Lung (tissue), 17 donors: ENCODE measurements at places on chromosomes 1 and 21. TPM values are rescaled to one million over a fixed set of nuclear protein-coding genes. Genes with fewer than 3 reads are reported as not detected.

SHISAL2A gene
- 0.79 TPM for polyA plus RNA-seq

DNA sequence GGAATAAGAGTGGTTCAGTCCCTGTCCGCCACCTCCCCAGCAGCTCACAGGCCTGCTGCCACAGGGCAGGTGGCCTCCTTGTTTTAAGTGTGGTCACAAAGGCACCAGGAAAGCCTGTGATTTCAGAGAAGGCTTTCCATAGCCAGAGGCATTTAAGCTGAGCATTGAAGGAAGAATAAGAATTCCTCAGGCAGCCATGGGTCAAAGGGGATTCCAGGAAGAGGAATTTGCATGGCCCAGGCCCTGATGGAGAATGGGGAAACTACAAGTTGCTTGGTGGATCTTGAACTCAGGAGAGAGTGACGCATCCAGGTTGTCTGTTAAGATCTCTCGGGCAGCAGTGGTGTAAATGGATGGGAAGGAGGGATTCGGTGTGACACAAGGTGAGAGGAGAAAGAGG, 66.7 kb downstream of the KLHDC7A start:
- H3K27me3 ChIP-seq, result peaks cover 2% of the 10 kb centered on the region
- H3K36me3 ChIP-seq, result no peaks in the 10 kb centered on the region
- no peaks in the 10 kb centered on the region for H3K4me1 ChIP-seq
- no peak overlapping the region for H3K4me3 ChIP-seq
- no peak for DNase-seq

DNA sequence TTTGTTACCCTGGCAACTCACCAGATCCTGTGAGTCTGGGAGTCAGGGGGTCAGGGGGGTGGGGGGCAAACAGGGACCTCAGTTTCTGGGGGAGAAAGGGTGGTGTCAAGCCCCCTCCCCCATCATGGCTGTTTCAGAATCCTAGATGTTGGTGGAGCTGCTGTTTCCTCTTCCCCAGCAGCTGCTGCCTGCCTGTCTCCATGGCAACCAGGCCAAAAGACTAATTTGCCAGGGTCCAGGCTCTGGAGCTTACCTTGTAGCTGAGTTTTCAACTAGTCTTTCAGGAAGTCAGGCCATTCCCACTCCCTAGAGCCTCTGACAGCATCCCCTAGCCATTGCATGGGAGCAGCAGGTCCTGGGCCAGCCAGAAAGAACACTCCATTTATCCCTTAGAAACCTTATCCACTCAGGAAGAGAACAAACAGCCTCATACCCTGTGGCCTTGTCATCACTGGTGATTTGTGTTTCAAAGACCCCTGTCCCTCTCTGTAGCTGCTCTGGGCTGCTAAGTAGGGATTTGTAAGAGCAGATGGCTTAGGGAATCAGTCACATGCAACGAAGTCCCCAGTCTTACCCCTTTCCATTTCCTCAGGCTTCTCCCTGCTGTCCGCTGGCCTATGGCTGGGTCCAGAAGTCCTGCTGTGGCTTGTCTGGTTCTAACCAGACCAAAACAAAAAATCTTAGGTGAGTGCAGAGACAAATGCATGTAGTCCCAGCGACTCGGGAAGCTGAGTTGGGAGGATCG, 21.5 kb upstream of the STMN1 start:
- H3K27ac ChIP-seq, result no peak overlapping the region
- H3K4me1 ChIP-seq, result peaks cover 3% of the 10 kb centered on the region
- DNase-seq, result peak; percentile 70
- H3K36me3 ChIP-seq, result no peaks in the 10 kb centered on the region
- peaks cover 4% of the 10 kb centered on the region for H3K27me3 ChIP-seq
- H3K4me3 ChIP-seq, result no peak overlapping the region

G0S2 gene
- polyA plus RNA-seq, result 696 TPM

IFI16 gene
- 76.4 TPM for polyA plus RNA-seq

DNA sequence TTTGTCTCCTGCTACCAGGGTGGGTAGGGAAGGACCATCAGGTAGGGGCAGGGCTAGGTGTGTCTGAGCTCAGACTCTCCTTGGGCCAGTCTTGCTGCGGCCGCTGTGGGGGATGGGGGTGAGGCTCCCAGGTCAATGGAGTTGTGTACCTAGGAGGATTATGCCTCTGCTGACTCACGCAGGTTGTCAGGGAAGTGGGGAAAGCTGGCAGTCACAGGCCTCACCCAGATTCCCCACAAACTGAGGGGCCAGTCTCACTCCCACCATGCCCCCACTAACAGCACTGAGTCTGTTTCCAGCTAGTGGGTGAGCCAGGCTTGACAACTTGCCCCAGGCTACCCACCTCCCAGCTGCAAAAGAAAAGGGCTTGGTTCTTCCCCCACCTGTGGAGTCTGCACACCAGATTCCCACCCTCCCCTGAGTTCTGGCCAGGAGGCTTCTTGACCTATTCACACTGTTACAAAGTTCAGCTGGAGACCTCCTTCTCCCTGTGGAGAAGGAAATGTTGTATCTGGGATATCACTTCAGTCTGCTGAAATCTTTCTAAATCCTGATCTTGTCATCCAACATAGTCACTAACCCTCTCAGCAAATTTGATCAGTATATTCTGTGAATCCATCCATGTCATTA, 69.2 kb upstream of the GJA8 start:
- H3K4me1 ChIP-seq, result no peaks in the 10 kb centered on the region
- no peak for DNase-seq
- H3K27ac ChIP-seq, result no peak overlapping the region
- H3K36me3 ChIP-seq, result no peaks in the 10 kb centered on the region
- H3K4me3 ChIP-seq, result no peak overlapping the region

DNA sequence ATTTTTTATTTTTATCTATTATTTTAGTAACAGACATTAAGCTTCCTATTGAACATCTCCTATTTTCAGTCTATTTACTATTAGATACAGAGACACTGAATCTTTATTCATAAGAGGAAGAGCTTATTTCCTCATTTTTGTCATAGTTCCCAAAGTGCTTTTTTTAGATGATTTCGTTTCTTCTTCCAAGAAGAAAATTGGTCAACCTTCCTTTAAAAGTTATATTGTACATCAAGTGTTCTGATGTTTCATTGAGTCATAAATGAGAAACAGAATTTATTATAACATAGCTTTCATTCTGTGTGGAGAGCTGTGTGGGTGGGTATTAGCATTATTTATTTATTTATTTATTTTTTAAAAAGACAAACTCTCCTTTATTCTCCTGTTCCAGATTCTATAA, 50.6 kb upstream of the BACH1 start:
- no peak overlapping the region for H3K4me3 ChIP-seq
- no peak overlapping the region for H3K27ac ChIP-seq
- DNase-seq, result no peak
- H3K4me1 ChIP-seq, result peaks cover 5% of the 10 kb centered on the region
- no peaks in the 10 kb centered on the region for H3K27me3 ChIP-seq
- no peaks in the 10 kb centered on the region for H3K36me3 ChIP-seq

TENT5C gene
- polyA plus RNA-seq, result 2.7 TPM

DNA sequence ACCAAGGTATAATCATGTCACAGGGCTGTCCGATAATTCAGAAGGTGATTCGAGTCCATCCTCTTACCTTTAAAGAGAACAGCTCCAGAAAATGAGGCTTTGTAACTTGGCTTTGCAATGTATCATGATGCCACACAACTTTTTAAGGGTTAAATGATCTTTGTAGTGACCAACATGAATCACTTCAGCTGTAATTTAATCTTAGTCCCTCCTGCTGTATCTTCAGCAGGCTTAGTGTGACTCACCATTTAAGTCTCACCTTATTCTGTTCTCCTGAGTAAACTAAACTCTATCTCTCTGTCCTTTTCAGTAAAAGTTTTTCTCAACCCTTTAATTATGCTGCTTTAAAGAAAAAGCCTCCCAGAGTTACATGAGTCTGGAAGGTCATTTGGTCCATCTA, 1.9 kb upstream of the HIVEP3 start:
- H3K27ac ChIP-seq, result no peak overlapping the region
- H3K36me3 ChIP-seq, result no peaks in the 10 kb centered on the region
- no peak for DNase-seq

DNA sequence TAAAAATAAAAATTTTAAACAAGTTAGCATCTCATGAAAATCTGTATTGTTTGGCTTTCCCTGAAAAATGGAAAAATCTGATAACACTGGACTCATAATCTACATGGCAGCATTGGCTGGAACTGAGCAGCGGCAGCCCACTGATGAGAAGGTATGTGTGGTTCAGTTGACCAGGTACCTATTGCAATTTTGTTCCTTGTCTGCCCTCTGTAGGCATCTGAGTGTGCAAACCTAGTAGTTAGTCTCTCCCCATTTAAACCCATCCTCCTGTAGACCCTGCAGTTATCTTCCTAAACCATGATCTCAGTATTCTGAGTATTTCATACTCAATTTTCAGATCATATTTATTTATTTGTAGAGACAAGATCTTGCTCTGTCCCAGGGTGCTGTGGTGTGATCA, 59.4 kb upstream of the SERBP1 start:
- H3K36me3 ChIP-seq, result no peaks in the 10 kb centered on the region
- H3K4me1 ChIP-seq, result no peaks in the 10 kb centered on the region
- no peak overlapping the region for H3K27ac ChIP-seq
- H3K27me3 ChIP-seq, result no peaks in the 10 kb centered on the region
- H3K4me3 ChIP-seq, result no peak overlapping the region

TCHH gene
- 0.06 TPM for polyA plus RNA-seq

HES5 gene
- polyA plus RNA-seq, result 0.16 TPM

PLPPR4 gene
- polyA plus RNA-seq, result 0.37 TPM

ZNF362 gene
- 16.1 TPM for polyA plus RNA-seq

CAMSAP2 gene
- 8.0 TPM for polyA plus RNA-seq

DNA sequence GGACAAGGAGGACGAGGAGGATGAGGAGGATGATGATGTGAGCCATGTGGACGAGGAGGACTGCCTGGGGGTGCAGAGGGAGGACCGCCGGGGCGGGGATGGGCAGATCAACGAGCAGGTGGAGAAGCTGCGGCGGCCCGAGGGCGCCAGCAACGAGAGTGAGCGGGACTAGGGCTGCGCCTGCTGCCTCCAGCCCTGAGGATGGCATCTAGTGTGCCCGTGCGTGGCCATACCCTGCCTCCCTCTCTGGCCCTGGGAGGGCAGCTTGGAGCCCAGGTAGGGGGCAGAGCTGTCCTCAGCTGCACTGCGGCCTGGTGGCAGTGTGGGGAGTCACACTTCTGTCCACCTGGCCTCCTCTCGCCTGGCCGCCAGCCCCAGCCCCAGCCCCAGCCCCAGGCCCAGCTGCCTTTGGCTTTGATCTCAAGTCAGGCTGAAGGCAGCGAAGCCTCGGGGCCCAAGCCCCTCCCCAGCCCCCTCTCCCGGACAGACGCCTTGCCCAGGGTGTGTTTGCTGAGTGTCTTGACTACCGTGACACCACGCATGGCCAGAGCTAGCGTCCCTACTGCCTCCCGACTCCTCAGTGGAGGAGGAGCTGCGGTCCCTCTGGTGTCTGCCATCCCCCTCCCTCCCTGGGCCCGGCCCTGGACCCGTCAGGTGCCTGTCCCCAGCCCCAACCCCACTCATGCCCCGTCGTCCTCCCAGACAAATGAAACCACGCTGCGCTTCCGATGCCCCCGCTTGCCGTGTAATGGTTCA, 155.2 kb downstream of the PEX14 start:
- peaks cover 21% of the 10 kb centered on the region for H3K4me1 ChIP-seq
- H3K36me3 ChIP-seq, result peaks cover 5% of the 10 kb centered on the region
- H3K27ac ChIP-seq, result no peak overlapping the region
- H3K4me3 ChIP-seq, result no peak overlapping the region
- H3K27me3 ChIP-seq, result no peaks in the 10 kb centered on the region

CELA3A gene
- polyA plus RNA-seq, result 0.26 TPM

GRCh38 chr21:22223385-22223784, 1225.2 kb downstream of the NCAM2 start:
- H3K4me1 ChIP-seq, result no peaks in the 10 kb centered on the region
- H3K27me3 ChIP-seq, result no peaks in the 10 kb centered on the region
- no peak for DNase-seq
- H3K36me3 ChIP-seq, result no peaks in the 10 kb centered on the region

- peaks cover 5% of the 10 kb centered on the region for H3K27me3 ChIP-seq
- H3K27ac ChIP-seq, result no peak overlapping the region
- H3K4me1 ChIP-seq, result no peaks in the 10 kb centered on the region
- no peaks in the 10 kb centered on the region for H3K36me3 ChIP-seq
Observed at GRCh38 chr21:41321908-41322495, 5.4 kb downstream of the FAM3B start.

DNA sequence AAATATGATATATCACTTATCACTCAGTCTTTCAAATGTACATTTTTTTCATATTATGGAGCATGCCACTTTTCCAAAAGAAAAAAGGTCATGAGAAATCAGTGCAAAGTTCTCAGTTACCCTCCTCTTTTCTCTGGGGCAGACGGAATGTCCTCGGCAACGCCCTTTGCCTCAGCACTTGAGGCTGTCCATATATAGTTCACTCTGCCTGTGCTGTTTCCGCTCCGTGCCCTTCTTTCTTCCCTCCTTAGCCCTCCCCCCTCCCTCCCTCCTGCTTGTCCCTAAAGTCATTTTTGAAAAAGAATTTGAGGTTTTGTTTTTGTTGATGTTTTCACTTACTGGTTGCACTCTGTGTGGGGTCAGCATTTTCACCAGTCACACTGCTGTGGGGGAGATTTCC, 5.4 kb downstream of the BARHL2 start:
- H3K36me3 ChIP-seq, result no peaks in the 10 kb centered on the region
- peaks cover 9% of the 10 kb centered on the region for H3K27me3 ChIP-seq
- H3K27ac ChIP-seq, result no peak overlapping the region
- no peak overlapping the region for H3K4me3 ChIP-seq

- H3K27ac ChIP-seq, result peak overlapping the region; percentile 98
- peak overlapping the region; percentile 71 for H3K4me3 ChIP-seq
- H3K36me3 ChIP-seq, result no peaks in the 10 kb centered on the region
Observed at GRCh38 chr1:179026813-179027669, 1.3 kb downstream of the FAM20B start.

DNA sequence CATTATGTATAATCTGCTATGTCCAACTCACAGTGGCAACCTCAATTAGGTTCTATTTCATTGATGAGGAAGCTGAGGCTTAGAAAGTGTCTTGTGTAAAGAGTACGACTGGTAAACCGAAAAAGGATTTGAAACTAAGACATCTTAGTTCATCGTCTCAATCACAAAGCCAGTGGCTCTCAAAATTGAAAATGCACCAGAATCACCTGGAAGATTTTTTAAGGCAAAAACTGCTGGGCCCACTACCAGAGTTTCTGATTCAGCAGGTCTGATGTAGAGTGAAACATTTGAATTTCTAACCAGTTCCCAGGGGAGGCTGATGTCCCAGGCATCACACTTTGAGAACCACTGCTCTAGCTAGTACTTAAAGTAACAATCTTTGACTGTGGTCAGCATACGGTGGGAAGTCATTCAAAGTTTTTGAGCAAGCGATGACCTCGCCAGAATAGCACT, 5.2 kb upstream of the LRRC53 start:
- no peak for DNase-seq
- H3K4me1 ChIP-seq, result no peaks in the 10 kb centered on the region
- no peaks in the 10 kb centered on the region for H3K36me3 ChIP-seq
- H3K4me3 ChIP-seq, result no peak overlapping the region

GOLT1A gene
- polyA plus RNA-seq, result 23.8 TPM

ITLN1 gene
- polyA plus RNA-seq, result 110 TPM
